CD4-positive, alpha-beta memory T cell (primary cell): ENCODE measurements at places on chromosomes 5 and 9. TPM values are rescaled to one million over a fixed set of nuclear protein-coding genes. Genes with fewer than 3 reads are reported as not detected.
A peak's percentile ranks its signal among the peaks of the same experiment; 100 is the strongest.

- DNase-seq = no peak
Measured at GRCh38 chr9:13279284-13280141, at the start of gene MPDZ. Gene MPDZ (minus strand): TSS chr9:13279692. CDS start chr9:13250315, 29,377 bp downstream.

GRCh38 chr9:108673386-108673785, 182.4 kb downstream of the ACTL7B start:
- no peak for DNase-seq

- DNase-seq = no peak
Measured at GRCh38 chr5:33275921-33276627, 164.7 kb upstream of the TARS1 start.

GRCh38 chr5:56735849-56736641, 79.3 kb upstream of the MAP3K1 start:
- peak; percentile 33 for DNase-seq

GRCh38 chr9:26746357-26747072, 146.1 kb downstream of the CAAP1 start:
- DNase-seq = no peak

The GHR gene
- total RNA-seq = not detected

The PIP5KL1 gene
- total RNA-seq = 0.72 TPM
